ENCODE measurements at places on chromosomes 3 and 15.

DNA sequence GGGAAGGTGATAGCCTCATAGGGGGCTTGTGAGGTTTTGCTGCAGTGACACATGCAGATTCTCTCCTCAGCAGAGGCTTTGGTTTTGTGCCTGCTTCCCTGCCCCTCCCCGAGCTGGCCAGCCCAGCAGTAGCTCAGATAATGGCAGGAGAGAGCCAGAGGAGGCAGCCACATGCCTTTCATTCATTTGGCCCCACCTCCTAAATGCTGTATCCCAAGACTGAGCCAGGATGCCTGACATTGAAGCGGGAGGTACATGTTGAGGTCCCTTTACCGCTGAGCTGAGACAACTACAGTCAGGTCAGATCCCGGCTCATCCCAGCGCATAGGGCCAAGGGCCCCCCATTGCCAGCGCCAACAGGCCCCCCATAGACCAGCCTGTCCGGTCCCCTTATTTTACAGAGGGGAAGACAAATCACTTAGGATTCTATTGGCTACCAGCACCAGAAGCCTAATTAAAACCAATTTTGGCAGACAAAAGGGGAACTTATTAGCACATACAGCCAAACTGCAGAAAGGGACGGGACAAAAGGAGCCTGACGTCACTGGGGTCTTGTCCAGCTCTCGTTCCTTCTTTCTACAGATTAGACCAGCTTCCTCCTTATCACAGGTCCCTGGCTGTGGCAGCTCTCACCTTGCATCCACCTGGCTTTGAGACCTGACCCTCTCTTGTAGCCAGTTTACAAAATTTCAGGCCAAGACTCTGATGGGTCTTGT, 12.1 kb upstream of the POLG start:
- DNase-seq, result no peak

DNA sequence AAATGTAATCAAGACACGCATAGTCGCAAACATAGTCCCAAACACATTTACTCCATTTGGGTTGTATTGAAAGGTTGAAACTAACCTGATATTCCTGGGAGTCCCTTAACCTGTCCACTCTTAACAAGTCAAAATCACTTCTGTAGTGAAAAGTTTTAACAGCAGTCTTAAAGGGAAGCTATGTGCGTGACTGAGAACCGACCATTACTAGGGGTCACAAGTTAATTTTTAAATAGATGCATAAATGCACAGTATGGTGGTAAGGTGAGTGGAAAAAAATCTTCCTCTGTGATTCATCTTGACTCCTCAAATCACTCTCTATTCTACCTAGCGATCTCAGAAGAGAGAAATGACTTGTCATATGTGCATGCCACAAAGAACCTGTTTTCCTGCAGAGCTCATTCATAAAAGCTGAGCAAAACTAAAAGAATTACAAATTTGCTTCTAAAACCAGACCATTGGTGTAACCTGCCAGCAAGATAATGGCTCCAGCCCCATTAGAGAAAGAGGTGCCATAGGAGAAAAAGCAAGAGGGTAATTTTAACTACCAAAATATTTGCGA, 4.8 kb downstream of the GPR15 start:
- DNase-seq, result no peak

DNA sequence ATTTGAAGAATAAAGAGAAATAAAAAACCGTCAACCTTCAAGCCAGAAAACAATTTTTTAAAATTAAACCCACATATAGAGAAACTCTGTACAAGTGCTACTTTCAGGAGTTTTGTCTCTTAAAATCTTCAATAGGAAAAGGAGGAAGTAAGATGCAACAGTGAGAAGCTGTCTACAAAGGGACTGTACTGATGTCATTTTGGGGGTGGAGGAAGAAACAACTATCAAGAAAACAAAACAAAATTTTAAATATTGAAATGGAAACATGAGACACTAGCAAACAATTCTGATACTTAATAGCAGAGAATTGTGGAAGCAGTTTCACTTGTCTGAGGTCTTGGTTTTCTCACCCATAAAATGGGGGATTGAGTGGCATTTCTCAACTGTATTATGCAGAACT, 84.4 kb downstream of the SLMAP start:
- DNase-seq, result no peak

DNA sequence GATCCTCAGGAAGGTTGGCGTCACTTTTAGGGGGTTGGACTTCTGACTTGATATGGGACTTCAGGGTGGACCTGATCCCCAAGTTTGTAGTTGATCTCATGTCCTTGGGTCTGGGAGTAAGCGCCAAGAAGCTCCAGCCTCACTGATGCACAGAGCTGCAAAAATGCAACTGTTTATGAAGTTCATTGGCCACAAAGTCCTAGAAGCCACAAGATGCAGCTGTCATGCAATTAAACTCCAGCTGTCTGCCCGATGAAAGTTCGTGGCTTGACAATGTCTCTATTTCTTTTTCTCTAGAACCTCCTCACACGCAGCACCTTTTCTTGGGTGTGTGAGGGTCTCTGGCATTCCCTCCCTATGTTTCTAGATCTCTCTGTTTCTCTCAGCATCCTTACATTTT, 9.2 kb upstream of the ACAN start:
- DNase-seq, result no peak

DNA sequence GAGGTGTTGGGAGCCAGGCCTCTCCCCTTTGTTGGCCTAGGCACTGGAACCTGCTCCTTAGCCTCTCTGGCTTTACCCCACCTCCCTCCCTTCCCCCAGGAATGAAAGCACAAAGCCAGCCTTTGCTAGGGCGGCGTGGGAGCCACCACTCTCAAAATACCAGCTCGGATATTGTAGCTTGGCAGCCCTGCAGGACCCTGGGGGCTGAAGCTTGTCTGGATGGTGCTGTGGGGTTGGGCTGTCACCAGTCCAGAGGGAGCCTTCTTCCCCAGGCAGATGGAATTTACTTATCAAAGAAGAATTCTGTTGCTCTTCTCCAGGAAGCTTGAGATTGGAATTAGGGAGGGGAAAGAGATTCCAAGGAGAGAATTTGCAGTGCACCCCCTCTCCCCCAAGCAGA, 14.9 kb upstream of the GRM2 start:
- no peak for DNase-seq

DNA sequence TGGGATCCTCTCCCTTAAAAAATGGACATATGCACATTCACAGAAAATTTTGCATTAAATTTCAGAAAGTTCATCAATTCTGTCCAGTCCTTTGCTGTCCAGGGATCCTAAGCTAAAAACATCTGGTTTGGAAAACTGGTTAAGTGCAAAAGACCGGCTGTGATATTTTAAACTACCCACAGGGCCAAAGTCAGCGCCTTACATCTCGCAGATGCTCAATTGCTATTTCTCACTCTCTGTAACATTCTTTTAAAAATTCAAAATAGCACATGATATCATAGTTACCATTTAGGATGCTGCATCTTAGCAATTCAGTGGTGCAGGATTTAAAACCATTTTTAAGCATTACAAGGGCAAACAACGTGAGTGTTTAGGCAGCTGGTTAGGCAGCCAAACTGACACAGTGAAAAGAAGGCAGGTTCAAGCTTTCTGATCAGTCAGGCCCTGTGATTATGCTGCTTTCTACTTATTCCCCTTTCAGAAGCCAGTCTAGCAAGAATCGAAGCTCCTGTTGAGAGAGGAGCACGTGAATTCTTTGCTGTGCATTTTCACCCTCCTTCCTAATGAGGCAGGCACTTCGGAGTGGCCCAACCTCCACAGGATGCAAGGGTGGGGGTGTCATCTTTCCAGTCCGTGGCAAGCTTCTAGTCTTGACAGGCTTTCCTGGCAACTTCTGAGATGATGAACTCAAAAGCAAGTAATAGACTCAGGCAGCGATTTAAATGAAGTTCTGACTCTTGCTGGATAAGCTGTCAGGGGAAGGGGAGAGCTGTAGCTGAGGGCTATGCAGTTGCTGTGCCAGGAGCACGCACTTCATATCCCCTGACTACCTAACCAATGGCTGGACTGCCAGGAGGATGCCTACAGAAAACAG, 8.8 kb downstream of the PRICKLE2 start:
- DNase-seq, result no peak

DNA sequence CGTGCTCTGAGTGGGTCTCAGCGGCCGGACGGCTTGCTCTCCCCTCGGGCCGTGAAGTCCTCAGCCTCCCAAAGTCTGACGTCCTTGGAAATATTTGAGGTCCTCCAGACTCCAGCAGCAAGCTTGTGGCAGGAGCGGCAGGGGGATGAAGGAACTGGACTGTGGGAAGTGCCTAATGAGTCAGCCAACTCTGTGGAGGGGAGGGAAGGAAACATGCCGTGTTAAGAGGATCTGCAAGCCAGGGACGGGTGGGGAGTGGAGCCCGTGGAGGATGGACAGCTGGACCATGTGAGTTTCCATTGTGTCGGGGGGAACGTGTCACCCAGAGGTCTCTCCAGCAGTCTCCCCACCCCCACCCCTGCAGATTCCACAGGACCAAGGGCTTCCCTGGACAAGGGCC, 39.4 kb upstream of the IDH2 start:
- DNase-seq, result peak; percentile 72

Data from hepatic stellate cell (primary cell).